CD4-positive, alpha-beta T cell (primary cell): ENCODE measurements at places on chromosomes 7 and 10.

- peak; percentile 71 for DNase-seq
Observed at GRCh38 chr10:101297901-101298486, 56.0 kb upstream of the BTRC start.

DNA sequence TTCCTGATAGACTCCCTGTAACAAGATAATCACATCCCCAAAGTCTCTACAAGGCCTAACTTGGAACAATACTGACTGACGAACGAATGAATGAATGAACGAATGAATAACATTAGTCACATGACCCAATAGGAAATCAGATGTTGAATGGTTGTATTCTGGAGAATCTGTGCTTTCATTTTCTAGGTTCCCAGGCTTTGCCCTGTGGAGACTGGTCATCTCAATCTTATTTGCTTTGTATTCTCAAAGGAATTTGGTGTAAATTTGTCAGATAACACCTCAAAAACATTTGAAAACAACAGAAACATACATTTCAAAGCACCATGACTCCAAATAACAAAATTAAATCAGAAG lies 69.6 kb upstream of the COL1A2 start:
- no peak for DNase-seq

DNA sequence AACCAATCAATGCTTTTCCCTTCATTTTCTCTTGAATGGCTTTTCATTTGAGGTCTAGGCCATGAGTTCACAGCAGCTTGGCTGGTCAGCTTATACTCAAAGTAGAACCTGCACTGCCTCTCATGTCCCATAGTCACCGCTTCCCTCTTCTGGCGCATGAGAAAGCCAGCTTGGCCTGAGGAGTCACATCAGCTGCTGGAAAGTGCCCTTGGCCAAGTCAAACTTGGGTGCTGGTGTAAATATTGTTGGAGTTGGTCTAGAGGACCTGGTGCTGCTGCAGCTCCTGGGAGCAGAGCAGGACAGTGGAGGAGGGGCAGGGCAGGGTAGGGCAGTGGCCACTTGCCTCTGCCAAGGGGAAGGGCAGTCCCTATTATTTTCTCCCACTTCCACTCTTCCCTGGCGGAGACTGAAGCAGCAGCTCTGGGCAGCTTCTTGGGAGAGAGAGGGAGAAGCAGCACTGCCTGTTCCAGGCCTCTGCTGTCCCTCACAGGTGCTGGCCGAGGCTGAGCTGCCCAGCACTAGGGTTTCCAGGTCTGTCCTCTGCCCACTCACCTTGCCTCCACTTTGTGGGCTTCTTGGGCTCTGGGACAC lies 12.8 kb downstream of the UBE2D4 start:
- no peak for DNase-seq

DNA sequence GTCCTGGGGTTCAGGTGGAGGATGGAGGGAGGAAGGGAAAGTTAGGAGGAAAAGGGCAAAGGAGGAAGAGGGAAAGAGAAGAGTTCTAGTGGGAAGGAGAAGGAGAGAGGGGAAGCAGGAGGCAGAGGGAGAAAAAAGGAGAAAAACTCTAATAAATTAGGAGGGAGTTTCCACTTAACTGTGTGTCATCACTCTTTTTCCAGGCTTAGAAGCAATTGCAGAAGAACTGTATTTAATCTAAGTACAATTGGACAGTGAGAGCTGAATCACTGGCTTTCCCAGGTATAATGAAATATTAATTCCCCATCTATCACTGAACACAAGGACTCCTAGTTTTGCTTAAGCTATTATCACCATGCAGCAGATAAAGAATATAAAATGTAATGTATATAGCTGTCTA lies 76.8 kb downstream of the CREB3L2 start:
- no peak for DNase-seq

DNA sequence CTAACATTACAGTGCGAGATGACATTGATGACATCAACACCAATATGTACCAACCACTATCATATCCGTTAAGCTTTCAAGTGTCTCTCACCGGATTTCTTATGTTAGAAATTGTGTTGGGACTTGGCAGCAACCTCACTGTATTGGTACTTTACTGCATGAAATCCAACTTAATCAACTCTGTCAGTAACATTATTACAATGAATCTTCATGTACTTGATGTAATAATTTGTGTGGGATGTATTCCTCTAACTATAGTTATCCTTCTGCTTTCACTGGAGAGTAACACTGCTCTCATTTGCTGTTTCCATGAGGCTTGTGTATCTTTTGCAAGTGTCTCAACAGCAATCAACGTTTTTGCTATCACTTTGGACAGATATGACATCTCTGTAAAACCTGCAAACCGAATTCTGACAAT lies 4.3 kb downstream of the GPR22 start:
- DNase-seq = no peak

DNA sequence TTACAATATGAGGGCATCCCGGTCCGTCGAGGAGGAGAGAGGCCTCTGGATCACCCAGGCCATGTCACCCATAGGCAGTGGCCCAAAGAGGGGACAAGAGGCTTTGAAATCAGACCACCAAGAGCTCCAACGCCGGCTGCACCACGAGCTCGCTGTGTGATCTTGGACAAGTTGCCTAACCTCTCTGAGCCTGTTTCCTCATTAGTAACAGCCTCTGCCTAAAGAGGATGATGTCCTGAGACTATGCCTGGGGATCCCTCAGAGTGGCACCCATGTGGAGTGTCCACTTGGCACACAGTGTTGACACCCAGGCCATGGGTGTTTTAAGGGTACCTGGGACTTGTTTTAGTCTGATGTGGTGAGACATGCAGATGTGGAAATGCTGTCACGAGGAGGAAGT lies 50.8 kb downstream of the MICALL2 start:
- DNase-seq = no peak

DNA sequence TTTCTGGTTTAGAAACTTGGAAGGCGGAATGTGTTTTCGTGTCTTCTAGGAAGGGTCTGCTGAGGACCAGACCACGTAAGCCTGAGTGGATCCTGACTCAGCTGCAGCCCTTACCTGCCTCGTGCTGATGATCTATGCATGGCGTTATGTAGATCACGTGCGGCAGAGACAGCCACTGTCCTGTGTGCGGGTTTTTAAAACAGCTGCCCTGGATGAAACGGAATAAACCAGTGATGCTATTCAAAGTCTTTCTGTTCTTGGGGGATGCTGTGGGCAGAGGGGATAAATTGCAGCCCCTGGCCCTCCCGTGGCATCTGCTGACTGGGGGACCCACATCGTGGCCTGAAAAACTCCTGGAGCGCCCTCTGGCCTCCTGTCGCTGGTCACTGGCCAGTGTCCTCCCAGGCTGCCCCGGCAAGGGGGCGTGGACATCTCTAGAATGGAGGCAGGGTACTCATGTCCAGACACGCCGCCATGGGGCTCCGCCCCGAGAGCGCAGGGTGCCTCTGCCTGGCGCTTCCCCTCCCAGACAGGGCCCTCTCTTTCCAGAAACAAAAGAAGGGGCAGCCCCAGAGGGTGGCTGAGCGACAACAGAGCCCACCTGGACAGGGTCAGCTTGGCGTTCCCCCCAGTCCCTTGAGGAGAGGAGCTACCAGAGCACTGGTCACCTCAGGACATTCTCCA lies 13.2 kb downstream of the ALKBH4 start:
- no peak for DNase-seq

DNA sequence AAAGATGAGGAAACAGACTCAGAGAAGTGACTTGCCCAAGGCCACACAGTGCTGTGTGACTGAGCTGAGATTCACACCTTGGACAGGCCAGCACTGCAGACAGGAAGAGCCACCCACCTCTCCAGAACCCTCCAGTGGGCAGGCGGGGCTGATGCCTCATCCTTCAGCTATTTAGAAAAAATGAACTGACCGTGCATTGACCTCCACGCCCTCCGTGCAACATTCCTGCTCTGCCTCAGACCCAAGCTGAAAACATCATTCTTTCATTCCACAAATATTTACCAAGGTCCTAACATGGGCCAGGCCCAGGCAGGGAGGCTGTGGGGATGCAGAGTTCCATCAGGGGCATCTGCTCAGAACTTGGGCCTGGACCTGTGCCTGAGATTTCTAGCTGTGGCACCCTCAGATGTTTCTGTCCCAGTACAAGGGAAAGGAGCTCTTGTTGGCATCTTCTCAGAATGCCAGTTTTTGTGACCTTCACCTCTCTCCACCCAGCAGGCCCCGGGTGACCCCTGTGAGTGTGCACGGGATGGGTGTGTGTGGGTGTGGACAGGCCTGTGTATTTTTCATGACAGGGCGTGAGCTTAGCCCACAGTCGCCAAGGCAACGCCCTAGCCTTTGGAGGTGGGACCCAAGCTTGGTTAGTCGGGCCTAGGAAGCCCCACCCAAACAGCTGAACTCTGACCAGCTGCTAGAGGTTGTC lies 6.5 kb downstream of the VSIR start:
- no peak for DNase-seq

GRCh38 chr10:118952493-118953295 lies 76.8 kb upstream of the NANOS1 start:
- no peak for DNase-seq

DNA sequence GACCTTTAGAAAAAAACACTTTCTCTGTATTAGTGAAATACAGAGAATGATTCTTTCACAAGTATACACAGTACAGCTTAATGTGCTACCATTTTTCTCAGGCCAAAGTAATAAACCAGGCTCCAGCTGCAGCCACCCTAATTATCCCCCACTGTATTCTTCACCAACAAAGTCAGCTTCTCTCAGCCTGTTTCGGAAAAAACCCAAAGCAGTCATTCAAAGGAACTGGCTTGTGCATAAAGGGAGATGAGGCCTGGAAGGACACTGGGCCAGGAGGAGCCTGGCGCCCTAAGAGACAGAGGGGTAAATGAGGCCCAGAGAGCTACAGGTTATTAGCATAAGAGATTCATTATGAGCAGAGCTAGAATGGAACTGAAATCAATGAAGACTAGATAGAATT lies 9.2 kb downstream of the USP54 start:
- DNase-seq = no peak

DNA sequence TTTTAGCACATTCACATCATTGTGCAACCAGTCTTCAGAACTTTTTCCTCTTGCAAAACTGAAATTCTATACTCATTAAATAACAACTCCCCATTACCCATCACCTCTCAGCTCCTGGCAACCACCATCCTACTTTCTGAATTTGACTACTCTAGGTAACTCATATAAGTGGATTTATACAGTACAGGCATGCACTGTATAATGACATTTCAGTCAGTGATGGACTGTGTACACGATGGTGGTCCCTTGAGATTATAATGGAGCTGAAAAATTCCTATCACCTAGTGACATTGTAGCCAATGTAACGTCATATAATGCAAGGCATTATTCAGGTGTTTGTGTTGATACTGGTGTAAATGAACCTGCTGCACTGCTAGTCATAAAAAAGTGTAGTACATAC lies 60.1 kb downstream of the BTRC start:
- DNase-seq = no peak

DNA sequence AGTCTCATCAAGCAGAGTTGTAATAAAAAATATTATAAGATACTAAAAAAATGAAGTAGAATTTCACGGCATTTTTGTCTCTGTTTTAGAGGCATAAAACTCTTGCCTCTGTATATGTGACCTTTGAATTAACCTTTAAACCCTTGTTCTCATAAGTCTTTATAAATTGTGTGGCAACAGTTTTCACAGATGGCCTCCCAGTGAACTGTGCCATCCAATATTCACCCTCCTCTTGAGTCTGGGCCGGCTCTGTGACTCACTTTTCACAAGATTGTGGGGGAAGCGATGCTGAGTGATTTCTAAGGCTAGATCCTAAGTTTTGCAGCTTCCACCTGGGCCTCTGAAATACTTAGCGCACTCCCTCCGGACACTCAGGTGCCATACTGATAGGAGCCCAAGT lies 4.6 kb upstream of the USP6NL start:
- DNase-seq = no peak
